ENCODE measurements at places on chromosomes 7 and 10.

GRCh38 chr7:127535546-127536393, 49.6 kb downstream of the GCC1 start:
- DNase-seq = no peak

DNA sequence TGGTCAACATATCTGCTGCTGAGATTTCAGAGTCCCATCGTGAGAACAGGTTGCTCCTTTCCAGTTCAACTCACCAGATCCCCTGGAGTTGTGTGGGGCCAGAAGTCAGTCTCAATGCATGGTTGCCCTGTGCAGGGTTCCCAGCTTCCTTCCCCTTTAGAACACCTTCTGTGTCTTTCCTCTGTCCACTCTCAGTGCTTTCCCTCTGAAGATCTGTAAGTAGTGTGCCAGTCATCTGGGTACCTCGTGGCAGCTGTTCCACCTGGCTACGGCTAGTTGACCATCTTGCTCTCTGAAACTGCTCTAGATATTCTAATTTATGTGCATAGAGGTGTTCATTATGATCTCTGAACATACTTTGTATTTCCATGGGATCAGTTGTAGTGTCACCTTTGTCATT, 36.1 kb upstream of the PRSS37 start:
- DNase-seq = no peak

DNA sequence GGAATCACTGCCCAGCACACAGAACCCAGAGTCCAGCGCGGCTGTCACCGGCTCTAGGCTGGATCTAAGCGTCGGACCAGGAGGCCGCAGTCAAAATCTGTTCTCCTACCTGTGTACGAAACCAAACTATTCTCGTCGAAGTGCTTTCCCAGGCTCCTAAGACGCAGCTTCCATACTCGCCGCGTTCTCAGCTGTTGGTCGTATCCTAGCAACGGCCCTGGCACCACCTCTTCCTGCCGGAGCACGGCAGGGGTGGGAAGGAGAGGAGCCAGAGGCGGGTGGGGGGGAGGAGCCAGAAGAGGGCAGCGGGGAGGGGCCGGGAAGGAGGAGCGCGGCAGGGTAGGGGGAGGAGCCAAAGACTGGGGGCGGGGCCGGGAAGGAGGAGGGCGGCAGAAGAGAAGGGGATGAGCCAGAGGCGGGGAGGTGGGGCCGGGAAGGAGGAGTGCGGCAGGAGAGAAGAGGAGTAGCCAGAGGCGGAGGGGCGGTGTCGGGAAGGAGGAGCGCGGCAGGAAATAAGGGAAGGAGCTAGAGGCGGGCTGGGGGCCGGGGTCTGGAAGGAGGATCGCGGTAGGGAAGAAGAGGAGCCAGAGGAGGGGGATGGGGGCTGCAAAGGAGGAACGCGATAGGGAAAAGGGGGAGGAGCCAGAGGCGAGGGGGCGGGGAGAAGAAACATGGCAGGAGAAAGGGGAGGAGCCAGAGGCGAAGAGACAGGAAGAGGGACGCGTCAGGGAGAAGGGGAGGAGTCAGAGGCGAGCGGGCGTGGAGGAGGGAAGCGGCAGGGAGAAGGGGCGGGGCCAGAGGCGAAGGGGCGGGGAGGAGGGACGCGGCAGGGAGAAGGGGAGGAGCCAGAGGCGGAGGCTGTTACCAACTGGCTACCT, at the start of gene IQUB:
Gene IQUB (minus strand): TSS at position 213 of the 878 bp plus-strand sequence. CDS start 22,255 bp downstream, outside the sequence.
- peak; percentile 88 for DNase-seq

DNA sequence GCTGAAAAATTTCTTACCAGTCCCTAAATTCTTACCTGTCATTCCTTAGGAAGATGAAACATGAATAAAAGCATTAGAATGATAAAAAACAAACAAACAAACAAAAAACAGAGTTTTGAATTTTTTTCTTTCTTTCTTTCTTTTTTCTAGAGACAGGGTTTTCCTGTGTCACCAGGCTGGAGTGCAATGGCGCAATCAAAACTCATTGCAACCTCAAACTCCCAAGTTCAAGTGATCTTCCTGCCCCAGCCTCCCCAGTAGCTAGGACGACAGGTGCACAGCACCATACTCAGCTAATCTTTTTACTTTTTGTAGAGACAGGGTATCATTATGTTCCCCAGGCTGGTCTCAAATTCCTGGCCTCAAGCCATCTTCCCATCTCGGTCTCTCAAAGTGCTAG, 26.5 kb downstream of the NT5C2 start:
- no peak for DNase-seq

DNA sequence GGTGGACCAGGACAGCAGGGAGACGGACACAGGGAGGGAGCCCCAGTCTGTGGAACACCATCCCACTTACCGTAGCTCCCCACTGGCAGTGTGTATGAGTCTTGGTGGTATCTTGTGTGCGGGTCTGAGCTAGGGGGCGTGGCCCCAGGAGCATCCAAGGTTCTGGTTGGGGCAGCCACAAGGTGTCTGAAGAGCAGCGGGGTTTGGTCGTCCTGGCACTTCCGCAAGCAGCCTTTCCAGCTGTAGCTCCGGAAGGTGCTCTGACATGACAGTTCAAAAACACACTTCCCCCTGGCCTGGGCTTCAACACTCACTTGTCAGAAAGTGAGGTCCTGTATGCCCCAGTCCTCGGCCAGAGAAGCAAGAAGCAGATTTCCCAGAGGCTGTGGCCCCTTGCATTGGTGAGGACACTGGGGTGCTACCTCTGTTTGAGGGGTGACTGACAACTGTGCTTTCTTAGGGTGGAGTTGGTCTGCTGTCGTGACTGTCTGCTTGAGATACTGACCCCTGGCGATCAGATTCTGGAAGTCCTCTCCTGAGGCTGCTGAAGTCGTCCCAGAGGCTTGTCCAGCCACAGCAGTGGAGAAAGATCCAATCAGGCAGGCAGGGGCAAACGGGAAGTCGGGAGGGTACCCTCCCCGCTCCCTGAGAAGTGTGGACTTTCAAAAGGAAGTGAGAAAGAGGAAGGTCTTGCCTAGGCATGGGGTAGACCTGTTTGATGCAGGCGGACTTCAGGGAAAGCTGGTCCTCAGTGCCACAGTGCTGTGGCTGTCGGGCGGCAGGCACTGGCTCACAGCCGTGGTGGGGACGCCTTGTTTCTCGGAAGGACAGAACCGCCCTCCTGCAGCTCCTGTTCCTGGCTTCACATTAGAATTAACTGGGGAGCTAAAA, 51.4 kb upstream of the PFKFB3 start:
- DNase-seq = no peak

- DNase-seq = no peak
Observed at GRCh38 chr10:35552650-35553342, 52.3 kb upstream of the GJD4 start.

- no peak for DNase-seq
Observed at GRCh38 chr7:81415181-81415580, 354.7 kb downstream of the HGF start.

GRCh38 chr7:76262683-76263402, 39.6 kb upstream of the HSPB1 start:
- peak; percentile 9 for DNase-seq

- DNase-seq = no peak
Observed at GRCh38 chr7:100504887-100505611, 21.3 kb downstream of the NYAP1 start.

- no peak for DNase-seq
Observed at GRCh38 chr10:120138689-120139088, 246.2 kb downstream of the SEC23IP start.

Measured in NCI-H510A treated with DMSO at 0.1 percent for 48 hours (cell line).